ENCODE measurements at places on chromosomes 4 and X. TPM values are rescaled to one million over a fixed set of nuclear protein-coding genes. Genes with fewer than 3 reads are reported as not detected.

DNA sequence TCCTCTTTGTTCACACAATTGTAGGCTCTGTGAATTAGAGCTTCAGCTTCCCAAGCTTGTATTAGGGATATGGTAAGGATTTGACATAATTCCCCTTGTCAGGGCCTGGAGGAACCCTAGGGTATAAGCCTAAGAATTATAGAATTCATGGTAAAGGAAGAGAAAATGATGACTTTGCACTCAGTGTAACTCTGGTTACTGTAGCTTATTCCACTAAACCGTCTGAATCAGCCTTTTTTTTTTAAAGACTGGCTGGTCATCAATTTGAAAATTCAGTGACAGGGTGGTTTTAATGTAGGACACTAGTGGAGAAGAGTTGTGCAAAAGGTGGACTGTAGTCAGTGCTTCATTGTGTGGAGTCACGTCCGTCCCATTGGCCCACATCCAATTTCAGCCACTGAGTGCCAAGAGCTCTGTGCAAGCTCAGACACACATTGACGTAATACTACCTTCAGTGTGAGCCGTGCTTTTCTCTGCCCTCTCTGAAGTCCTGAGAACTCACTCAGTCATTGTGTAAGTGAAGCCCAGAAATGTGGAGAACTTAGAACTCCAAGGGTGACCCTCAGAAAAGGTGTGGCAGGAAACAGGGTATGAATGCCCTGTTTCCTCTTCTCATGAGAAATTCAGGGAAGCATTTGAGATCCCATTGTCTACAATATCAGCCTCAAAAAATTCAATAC lies 449.8 kb downstream of the C4orf33 start:
- H3K4me1 ChIP-seq: no peaks in the 10 kb centered on the region
- no peak for DNase-seq
- H3K4me3 ChIP-seq: no peak overlapping the region

DNA sequence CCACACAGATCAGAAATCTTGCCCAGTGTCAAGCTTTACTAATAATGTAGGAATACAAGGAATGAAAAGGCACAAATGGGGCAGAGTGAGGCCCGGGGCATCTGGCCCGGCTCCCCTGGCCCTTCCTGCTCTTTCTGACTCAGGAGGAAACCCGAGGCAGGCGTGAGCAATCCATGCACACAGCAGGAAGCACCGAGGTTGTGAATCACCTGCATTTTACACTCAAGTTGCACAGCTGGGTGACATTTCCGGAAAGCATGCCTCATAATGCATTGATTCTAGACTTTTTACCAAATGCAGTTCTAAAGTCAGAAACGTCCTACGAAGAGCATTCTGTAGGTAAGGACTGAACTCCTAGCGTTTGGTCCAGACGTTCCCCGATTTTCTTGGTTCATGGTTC lies 38.9 kb downstream of the PRIMPOL start:
- H3K27ac ChIP-seq: no peak overlapping the region
- H3K27me3 ChIP-seq: no peaks in the 10 kb centered on the region
- peaks cover 6% of the 10 kb centered on the region for H3K4me1 ChIP-seq
- no peak overlapping the region for H3K4me3 ChIP-seq
- no peak for DNase-seq
- H3K36me3 ChIP-seq: peaks cover 3% of the 10 kb centered on the region

- H3K4me1 ChIP-seq: no peaks in the 10 kb centered on the region
- peaks cover 28% of the 10 kb centered on the region for H3K27me3 ChIP-seq
- no peak overlapping the region for H3K4me3 ChIP-seq
- H3K36me3 ChIP-seq: peaks cover 2% of the 10 kb centered on the region
- H3K27ac ChIP-seq: no peak overlapping the region
Measured at GRCh38 chr4:145679520-145679919, 426 bp upstream of the C4orf51 start.

GRCh38 chr4:40976343-40976742 lies 226.6 kb downstream of the NSUN7 start:
- no peaks in the 10 kb centered on the region for H3K4me1 ChIP-seq
- DNase-seq: no peak
- H3K36me3 ChIP-seq: peaks cover 2% of the 10 kb centered on the region
- no peak overlapping the region for H3K27ac ChIP-seq

Gene CRMP1
- not detected for total RNA-seq
